ENCODE measurements at places on chromosomes 12 and 14.

- DNase-seq, result no peak
Observed at GRCh38 chr12:75735853-75736252, 224.4 kb upstream of the KRR1 start.

DNA sequence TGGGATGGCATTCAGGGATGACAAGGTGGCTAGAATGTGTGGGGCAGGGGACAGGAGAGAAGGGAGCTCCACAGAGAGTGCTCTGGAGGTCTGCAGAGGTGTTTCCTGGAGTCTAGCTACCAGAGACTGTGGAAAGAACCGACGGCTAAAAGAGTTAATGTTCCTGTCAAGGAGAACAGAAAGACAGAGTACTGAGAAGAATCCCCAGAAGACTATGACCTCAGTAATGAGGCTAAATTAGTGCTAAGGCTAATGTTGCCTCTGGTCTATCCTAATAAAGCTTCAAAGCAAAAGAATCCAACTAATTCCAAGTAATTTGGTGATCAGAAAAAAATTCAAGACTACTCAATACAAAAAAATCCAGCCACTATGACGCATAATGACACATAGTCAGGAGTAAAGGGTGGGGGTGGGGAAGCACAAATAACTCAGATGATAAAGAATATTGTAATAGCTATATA, 44.7 kb downstream of the FERMT2 start:
- DNase-seq, result no peak

DNA sequence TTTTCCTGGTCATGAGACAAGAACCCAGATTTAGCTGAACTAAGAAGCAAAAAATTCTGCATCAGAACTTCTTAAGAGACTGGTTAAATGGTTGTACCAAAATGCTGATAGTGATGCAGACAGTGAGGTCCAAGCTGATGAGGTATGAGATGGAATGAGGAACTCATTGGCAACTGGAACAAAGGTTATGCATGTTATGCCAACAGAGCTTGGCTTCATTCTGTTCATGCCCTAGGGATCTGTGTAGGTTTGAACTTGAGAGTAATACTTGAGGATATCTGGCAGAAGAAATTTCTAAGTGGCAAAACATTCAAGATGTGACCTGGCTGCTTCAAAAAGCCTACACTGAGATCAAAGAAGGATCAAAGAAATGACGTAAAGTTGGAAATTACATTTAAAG, 398.0 kb downstream of the FSCB start:
- DNase-seq, result no peak

- no peak for DNase-seq
Observed at GRCh38 chr12:69064734-69065443, 131.9 kb upstream of the CPM start.

GRCh38 chr12:49636574-49636973, 13.2 kb downstream of the PRPF40B start:
- no peak for DNase-seq

DNA sequence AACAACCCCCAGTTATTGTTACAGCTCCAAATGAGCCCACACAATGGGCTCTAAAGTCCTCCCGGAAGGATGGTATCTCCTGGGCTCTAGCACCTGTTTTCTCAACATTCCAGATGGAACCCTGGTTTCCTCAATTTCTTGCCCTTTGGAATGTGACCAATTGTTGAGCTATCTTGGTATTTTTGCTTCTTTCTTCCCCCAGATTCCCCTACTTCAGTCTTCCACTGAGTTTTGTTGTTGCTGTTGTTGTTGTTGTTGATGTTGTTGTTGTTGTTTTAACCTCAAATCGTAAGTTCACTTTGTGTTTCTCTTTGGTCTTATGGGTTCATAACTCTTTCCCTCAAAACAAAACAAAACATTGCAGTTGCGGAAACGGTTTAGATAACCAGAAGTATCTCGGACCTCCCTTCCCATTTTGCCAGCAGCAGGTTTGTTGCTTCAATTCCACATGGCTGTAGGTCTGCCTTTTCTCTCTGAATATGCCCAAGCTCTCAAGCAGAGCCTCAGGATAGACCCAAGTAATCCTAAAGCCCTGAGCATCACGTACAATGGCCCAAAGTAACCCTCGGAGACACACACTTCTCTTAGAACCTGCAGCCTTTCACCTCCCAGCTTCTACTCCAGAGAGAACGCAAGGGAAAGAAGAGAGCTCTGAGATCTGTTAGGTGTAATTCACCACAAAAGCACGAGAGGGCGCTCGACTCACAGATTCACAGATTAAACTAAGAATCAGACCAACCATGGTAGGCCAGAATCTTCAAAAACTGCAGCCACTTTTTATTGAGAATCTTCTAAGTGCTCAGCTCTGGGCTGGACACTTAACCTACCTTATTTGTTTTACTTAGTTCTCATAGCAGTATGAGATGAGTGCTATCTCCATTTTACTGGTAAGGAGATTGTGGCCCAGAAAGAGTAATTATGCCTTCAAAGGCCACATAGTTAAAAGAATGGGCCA, 1.0 kb upstream of the DDX23 start:
- no peak for DNase-seq

DNA sequence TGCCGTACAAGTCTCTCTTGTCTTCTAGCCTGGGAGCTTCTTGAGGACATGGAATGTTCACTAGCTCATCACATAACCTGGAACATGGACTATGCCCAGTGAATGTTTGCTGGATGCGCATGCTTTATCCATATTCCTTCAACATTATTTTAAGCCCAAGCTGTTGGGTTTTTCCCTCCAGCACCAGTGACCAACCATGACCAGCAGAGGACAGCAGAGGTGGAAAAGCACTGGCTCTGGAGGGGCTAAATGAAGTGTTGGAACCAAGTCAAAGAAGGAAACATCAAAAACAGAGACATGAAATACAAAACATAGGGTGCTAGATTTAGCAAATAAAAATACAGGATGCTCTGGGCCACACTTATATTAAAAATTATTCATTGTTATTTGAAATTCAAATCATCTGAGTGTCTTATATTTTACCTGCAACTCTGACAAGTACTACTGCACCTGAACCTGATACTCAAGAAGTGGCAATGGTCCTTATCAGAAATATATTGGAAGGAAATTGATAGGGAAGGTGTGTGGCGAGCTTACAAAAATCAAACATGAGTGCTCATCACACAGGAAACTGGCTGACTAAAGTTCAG, 23.1 kb upstream of the HELB start:
- DNase-seq, result no peak

DNA sequence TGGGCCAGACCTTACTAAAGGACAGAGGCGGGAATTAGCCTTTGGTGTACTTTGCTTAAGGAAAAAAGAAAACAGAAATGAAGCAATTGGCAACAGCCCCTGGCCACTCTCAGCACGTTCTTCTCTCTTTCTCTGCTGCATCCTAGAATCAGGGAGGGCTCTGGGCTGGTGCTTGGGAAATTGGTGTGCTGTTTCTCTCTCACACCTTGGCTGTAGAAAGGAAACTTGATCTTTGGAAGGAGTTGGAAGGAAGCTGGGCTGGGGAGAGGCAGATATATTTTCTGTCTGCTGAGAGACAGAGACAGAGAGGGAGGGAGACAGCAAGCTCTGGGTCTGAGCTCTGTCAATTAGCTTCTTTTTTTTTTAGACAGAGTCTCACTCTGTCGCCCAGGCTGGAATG, 27.4 kb downstream of the NOS1 start:
- DNase-seq, result no peak

DNA sequence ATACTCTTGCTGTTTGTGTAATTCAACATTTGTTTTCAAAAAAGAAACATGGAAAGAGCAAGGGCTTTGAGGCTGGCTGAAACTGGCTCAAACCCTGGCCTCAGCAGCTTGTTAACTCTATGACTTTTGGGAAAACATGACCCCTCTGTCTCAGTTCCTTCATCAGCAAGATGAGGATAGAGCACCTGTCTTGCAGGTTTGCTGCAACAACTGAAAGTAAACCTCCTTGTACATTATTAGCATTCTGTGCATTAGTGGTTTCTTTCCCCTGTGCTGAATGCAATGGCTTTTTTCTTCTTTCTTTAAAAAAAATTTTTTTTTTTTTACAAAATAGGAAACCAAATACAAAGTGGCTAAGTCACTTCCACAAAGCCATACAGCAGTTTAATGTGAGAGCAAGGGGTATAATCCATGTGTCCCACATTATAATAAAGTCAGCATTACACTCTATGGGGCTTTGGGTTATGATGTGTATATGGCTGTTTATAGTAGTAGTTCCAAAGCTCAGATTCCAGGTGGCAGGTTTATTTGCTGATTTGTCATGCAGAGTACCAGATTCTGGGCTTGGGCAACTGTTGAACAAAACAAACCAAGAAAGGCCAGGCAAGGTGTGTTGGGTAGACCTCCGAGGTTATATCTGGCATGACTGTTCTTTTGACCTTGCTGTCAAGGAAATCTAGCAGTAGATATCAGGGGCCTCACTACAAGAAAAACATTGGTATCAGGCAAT, 194.5 kb upstream of the CNOT2 start:
- DNase-seq, result no peak
